ENCODE measurements at places on chromosomes 16 and 17.

GRCh38 chr17:14340857-14341754 lies 40.2 kb downstream of the HS3ST3B1 start:
- no peak for DNase-seq

GRCh38 chr17:44417553-44417952 lies 28.1 kb upstream of the ITGA2B start:
- no peak for DNase-seq

- DNase-seq: no peak
Measured at GRCh38 chr16:76941113-76941512, 249.9 kb upstream of the MON1B start.

GRCh38 chr16:10692470-10692869 lies 2.3 kb downstream of the TEKT5 start:
- no peak for DNase-seq

DNA sequence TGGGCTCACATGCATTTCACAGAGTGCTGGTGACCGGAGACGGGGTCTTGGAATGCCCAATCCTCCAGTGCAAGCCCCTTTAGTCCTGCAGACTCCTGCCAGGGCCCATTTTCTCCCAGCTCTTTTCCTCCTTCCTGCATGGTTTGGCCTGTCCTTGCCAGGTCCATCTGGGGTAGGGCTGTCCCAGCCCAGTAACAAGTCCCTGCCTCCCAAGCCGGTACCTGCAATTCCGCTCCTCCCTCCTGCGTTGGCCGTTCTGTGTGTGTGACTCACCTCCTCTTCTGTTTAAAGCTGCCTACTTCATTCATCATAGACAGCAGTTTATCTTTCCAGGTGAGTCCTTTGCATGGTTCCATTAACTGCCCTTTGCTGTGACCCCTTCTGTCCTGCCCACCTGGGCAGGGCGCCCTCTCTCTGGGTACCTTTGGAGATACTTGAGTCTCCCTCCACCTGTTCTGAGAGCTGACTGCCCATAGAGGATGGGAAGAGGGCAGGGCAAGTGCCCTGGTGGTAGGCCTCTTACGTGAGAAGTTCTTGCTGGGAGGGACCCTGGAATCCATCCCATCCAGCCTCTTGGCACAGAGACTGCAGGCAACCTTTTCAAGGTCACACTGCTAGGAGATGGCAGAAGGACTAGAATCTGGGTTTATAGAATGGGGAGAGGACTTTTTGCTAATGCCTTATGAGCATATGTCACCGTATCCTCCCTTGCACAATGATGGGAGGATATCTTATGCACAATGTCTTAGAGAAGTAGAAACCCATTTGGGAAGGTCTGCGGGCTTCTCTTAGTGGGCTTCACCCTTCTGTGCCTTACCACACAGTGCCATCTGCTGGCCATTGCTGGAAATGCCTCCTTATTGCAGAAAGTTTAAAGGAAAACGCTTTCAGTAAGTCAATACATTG lies 29.7 kb upstream of the LGALS9 start:
- DNase-seq: peak; percentile 76
